Hematopoietic multipotent progenitor cell (in vitro differentiated cells): ENCODE measurements at places on chromosomes 2 and 18.

DNA sequence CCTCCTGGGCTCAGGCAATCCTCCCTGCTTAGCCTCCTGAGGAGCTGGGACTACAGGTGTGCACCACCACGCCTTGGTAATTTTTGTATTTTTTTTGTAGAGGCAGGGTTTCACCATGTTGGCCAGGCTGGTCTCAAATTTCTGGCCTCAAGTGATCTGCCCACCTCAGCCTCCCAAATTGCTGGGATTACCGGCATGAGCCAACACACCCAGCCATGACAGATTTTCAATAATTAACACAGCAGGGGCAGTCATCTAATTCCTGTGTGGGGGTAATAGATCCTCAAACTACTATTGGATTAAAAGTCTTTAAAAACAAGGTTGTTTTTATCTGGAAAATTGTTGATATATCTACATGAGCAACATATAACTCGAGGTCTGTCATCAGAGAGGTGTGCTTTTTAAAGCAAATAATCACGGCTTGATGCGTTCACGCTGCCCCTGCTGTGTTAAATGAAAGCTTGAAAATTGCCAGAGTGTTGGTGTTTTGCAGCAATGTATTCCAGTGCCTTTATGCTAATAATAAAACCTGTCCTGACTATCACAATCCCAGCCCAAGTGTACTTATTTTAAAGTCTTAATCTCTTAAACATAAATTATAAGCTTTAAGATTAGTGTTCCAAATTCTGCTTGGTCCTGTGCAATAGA lies 35.6 kb upstream of the ASB1 start:
- no peak for DNase-seq

GRCh38 chr18:59916746-59917145 lies 16.9 kb downstream of the PMAIP1 start:
- no peak for DNase-seq

DNA sequence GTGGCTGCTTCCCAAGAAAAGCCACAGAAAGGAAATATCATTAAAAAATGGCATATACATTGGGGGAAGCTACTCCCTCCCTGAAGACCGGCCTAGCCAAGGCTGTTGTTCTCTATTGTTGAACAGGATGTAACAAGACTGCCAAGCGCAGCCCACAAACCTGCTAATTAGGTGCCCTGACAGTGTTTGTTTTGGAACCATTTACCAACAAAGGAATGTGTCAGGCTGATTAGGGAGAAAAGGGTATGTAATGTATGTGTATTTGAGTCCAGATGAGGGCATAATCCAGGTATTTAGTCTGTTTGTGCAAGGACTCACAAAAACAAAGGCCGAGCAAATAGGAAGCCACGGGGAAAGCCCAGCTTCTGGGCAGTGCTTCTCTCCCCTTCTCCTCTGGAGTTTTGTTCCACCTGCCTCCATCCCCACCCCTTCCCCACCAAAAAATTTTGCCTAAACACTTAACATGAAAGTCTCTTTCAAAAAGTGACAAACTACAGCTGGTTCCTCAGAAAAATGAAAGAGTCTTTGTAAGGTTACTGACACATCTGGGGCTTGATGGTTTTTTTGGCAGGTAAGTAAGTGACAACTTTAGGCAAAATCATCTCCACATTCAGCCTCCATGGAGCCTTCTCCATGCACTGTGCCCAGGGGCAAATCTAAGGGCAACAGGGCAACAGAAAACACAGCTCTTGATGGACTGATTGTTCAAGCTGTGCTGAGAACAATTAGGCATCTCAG lies 78.3 kb upstream of the FZD5 start:
- peak; percentile 53 for DNase-seq

DNA sequence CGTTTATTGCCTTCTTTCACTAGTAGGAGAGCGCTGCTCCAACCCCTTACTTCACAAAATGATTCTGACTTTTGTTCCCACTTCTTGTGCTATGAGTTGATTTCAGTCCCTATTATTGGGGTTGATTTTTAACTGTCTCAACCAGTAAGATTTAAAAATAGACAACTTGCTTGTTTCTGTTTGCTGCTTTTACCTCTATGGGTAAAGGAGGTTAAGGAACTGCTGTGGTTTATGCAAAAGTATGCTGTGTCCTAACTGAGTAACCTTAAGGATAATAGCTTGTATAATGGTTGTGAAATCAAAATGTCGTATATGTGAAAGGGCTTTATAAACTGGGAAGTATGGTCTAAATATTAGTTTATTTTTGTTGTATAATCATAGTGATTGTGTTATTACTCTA lies 22.6 kb downstream of the ALMS1 start:
- DNase-seq, result no peak

DNA sequence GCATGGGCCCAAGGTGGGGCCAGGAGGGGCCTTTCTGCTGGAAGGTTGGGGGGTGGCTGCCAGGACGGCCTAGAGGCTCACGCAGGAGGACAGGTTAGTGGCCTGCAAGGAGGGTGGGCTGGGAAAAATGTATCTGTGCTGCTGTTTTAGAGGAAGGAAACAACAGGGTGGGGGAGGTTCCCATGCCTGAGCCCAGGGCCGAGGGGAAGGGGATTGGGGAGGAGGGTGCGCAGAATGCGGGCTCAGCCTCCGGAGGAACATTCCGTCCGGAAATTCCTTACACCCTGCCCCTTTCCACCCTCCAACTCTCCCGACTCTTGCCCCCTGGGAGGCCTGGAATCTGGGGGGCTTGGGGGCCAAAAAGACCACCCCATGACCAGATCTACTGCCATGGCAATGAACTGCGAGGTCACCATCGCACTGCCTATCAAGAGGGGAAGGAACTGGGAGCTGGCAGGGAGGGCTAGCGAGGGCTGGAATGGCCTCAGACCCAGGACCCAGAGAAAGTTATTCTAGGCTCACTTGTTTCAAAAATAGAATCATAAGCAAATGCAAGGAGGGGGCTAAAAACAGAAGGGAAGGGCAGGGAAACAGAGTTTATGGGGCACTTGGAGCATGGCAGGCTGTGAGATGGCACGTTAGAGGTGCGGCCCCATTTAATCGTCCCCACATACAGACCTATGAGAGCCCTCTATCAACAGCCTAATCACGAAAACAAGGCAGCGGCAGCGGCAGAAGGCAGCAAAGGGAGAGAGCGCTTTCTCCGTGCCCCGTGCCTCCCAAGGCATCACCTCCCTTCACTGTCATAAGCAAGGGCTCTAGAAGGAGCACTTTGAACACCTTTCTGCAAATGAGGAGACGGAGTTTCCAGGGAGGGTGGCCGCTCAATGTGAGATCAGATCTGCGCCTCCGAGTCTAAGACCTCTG lies 90.4 kb downstream of the TNS1 start:
- no peak for DNase-seq

- DNase-seq, result no peak
Measured at GRCh38 chr2:215503381-215503780, 67.5 kb upstream of the FN1 start.

- DNase-seq, result no peak
Measured at GRCh38 chr2:138132108-138132507, 167.8 kb downstream of the HNMT start.

DNA sequence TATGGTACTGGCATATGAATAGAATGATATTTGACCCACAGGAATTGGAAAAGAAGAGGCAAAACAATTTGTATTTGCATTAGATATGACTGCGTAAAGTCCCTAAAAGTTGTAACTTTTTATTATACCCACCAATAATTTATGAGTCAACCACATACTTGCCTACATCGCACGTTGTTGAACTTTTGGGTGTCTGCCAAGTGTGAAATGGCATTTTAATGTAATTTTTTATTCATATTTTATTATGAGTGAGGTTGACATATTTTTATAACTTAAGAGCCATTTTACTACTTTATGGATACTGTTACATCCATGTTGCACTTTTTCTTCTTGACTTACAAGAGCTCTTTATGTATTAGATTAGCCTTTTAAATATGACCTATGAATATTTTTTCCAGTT lies 4.6 kb downstream of the DSC2 start:
- DNase-seq, result no peak

DNA sequence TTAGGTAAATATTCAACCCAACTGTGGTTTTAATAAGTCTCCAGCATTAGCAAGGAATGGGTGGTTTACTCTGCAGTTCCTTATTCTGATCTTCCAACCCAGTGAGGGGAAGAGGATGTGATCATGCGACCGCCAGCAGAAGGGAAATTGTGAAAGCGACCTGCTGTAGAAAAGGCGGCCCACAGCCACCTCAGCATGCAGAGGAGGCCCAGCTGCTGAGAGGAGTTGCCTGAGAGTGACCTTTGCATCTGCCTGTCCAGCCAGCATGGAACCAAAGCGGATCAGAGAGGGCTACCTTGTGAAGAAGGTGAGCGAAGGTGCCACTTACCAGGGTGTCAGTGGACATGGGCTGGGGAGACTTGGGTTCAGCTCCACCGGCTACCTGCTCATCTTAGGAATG lies at the start of gene PLEK:
PLEK (plus strand) TSS at position 196 of the 400 bp plus-strand sequence; CDS start at position 266, 70 bp downstream.
- peak; percentile 82 for DNase-seq

DNA sequence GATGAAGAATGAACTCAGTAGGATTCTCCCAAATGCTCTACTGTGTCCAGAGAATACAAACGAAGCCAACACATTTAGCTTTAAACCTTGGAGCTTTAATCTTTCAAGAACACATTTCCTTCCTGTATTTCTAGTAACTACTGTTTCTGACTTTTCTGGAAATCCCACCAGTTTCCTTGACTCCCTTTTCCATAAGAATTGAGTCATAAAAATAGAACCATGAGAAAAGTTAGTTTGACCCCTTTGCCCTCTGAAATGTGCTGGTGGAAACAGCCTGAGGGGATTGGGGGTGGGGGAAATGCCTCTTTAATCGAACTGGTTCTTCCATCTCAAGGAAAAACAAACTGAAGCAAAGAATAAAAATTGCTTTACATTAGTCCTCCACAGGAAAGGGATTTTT lies 123.9 kb downstream of the TMEM17 start:
- no peak for DNase-seq
